Activated CD4-positive, alpha-beta memory T cell treated with anti-CD3 and anti-CD28 coated beads, Interleukin-2, amount 10 ng/mL, durations not matched to agents 7 days and 5 days (primary cell): ENCODE measurements at places on chromosomes 12 and 14.

DNA sequence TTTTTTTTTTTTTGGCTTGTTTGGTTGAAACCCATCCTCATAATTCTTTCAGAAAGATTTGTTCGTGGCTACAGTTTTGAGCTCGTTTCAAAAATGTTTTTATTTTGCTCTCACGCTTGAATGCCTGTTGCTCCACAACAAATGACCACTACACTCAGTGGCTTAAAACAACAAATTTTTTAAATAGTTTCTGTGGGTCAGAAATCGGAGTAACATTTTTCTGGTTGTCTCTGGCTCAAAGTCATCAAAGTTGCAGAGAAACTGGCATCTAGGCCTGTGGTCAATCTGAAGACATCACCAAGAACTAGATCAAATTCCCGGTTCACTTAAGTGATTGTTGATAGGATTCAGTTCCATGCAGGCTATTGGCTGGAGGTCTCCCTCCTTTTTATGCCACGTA is 560.0 kb downstream of the SNAPC1 start:
- no peaks in the 10 kb centered on the region for H3K36me3 ChIP-seq
- DNase-seq: no peak
- H3K27me3 ChIP-seq: no peaks in the 10 kb centered on the region

GRCh38 chr12:92871116-92871515 is 58.0 kb downstream of the EEA1 start:
- no peak for DNase-seq
- H3K4me3 ChIP-seq: no peak overlapping the region
- H3K27ac ChIP-seq: no peak overlapping the region
- H3K36me3 ChIP-seq: peaks cover 6% of the 10 kb centered on the region

- H3K27me3 ChIP-seq: no peaks in the 10 kb centered on the region
- no peak overlapping the region for H3K27ac ChIP-seq
These were observed 229.6 kb upstream of the NOS1 start for GRCh38 chr12:117590999-117591398.

GRCh38 chr12:123767613-123768012 is 5.5 kb downstream of the DNAH10 start:
- peaks cover 7% of the 10 kb centered on the region for H3K4me1 ChIP-seq
- H3K27me3 ChIP-seq: peaks cover 28% of the 10 kb centered on the region
- peak; percentile 29 for DNase-seq
- no peak overlapping the region for H3K4me3 ChIP-seq

DNA sequence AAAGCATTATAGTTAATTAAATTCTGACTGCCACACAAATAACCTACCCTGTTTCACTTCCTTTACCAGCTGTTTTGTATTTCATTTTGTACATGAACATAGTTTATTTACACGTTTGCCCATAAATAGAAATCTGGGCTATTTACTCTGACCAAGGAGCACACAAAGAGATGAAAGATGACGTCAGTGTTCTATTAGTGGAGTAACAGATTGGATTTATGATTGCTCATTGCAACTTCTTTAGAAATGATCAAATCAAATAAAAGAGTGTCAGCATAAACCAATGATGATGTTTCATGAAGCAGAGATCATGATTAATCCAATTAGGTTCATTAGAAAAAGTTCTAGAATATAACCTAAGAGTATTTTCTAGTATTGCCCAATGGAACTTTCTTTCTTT is 12.0 kb upstream of the RTL1 start:
- no peaks in the 10 kb centered on the region for H3K36me3 ChIP-seq
- no peak overlapping the region for H3K27ac ChIP-seq
- DNase-seq: no peak
- peaks cover 6% of the 10 kb centered on the region for H3K27me3 ChIP-seq
- no peak overlapping the region for H3K4me3 ChIP-seq
- H3K4me1 ChIP-seq: no peaks in the 10 kb centered on the region
